Activated naive CD4-positive, alpha-beta T cell (primary cell): ENCODE measurements at places on chromosomes 6 and 20.
A peak's percentile ranks its signal among the peaks of the same experiment; 100 is the strongest.

GRCh38 chr6:87436435-87436834, 28.7 kb downstream of the CFAP206 start:
- no peak for DNase-seq

DNA sequence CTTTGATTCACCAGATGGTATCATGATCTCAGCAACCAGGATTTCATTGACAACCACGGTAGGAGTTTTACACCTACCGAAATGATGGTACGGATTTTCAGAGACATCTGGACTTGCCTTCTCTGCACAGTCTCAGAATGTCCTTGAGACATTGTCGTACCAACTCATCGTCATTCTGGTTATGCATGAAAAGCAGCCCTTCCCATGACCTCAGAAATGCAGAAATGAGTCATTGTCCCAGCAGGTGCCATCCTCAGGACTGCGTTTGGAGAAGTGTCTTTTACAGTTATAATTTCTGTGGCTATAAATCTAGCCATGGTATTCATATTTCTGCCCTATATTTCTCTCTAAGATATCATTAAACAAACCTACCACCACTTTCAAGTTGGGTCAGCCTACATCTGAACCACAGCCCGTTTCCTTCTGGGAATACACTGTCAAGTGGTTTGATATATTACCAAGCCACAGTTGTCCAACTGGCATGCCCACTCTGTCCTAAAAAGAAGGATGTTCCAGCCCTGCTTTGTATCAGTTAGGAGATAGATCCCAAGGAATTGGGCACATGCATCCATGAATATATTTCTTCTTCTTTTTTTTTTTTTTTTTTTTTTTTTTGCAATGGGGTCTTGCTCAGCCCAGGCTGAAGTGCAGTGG, 7.5 kb upstream of the BFSP1 start:
- no peak for DNase-seq

DNA sequence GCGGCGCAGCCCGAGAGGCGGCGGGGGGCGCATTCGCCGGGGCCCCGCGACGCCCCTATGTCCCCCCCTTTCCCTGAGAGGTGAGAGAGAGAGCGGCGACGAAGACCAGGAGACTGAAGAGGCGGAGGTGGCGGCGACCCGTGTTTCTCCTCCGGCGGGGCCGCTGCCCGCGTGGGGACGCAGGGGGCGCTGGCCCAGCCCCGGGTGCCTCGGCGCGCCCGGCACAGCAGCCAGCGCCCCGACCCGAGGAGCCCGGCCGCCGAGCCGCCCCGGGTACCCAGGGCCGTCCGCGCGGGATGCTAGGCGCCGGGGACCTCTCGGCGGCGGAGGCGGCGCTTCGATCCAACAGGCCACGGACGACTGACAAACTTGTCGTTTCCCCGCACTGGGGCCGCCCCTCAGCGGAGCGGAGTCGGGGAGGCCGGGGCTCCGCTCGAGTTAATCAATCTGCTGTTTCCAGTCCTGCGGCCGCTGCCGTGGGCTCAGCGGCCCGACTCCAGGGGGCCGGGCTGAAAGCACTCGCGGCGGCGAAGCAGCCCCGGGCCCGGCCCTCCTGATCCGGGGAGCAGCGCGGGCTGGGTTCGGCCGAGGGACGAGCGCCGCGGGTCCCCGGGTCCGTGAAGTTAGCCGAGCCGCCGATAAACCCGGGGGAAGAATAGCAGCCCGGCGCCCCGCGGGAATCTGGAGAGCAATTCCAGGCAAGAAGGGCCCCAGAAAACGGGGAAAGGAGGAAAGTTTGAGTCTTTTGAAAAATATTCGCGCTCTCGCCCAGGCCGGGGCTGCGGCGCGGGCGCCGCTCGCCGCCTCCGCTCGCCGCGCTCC, 631 bp downstream of the MDGA1 start:
- DNase-seq: peak; percentile 47

DNA sequence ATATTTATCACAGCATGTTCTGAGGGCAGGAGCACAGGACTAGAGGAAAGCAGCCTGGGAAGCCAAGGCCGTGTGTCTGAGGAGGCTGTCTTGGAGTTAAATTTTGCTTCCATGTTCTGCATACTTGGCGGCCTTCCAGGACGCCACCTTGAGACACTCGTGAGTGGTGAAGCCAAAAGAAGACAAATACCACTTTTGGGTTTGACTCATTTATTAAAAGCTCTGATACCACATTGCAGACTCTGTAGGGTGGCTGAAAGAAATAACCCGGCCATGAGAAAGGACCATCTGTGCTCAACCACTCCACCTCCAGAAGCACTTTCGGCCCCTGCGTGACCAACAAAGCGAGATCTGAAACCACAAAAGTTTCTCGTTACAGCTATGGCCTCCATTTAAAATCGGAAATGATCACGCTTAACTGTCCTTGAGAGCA, 120.0 kb downstream of the TMEM242 start:
- no peak for DNase-seq

GRCh38 chr6:130912434-130912833, 85.2 kb downstream of the SMLR1 start:
- no peak for DNase-seq

DNA sequence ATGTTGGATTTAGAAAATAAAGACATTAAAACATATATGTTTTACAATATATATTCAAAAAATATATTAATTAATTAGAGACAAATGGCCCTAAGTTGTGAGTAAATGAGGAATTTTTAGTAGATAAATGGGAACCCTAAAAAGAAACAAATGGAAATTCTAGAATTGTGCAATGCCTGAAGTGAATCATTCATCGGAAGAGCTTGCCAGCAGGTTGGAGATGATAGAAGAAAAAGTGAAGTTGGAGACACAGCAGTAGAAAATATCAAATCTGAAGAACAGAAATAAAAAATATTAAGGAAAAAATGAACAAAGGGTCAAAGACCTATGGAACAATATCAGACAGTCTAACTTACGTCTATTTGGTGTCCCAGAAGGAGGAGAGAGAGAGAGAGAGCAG, 109.4 kb upstream of the NEDD9 start:
- DNase-seq: no peak

- no peak for DNase-seq
Observed at GRCh38 chr6:75747152-75747992, 1.7 kb upstream of the MYO6 start.

DNA sequence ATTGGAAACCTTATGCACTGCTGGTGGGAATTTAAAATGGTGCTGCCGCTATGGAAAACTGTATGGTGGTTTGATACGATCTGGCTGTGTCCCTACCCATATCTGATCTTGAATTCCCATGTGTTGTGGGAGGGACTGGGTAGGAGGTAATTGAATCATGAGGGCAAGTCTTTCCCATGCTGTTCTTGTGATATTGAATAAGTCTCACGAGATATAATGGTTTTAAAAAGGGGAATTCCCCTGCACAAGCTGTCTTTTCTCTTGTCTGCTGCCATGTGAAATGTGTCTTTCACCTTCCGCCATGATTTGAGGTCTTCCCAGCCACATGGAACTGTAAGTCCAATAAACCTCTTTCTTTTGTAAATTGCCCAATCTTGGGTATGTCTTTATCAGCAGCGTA, 4.9 kb downstream of the TAP2 start:
- no peak for DNase-seq

GRCh38 chr6:148274809-148275208, 67.8 kb upstream of the SASH1 start:
- no peak for DNase-seq

GRCh38 chr6:120164531-120164930, 815.0 kb upstream of the MAN1A1 start:
- no peak for DNase-seq

DNA sequence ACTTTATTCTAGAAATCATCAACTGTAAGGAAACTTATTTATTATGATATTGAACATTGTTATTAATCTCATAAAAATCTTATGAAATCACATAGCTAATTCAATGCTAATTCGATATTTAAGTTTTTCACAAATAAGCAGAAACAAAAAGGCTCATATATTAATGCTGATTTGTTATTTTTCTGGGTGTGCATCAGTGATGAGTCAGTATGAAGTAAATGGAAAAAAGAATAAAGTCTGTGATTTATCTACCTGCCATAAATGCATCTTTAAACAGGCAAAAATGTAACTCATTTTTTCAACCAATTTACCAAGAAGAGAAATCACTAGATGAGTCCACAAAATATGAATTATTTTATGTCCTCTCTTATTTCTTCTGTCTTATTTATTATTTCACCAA, 253.5 kb downstream of the PTPRK start:
- no peak for DNase-seq

GRCh38 chr6:148658681-148659430, 88.0 kb upstream of the UST start:
- DNase-seq: no peak

DNA sequence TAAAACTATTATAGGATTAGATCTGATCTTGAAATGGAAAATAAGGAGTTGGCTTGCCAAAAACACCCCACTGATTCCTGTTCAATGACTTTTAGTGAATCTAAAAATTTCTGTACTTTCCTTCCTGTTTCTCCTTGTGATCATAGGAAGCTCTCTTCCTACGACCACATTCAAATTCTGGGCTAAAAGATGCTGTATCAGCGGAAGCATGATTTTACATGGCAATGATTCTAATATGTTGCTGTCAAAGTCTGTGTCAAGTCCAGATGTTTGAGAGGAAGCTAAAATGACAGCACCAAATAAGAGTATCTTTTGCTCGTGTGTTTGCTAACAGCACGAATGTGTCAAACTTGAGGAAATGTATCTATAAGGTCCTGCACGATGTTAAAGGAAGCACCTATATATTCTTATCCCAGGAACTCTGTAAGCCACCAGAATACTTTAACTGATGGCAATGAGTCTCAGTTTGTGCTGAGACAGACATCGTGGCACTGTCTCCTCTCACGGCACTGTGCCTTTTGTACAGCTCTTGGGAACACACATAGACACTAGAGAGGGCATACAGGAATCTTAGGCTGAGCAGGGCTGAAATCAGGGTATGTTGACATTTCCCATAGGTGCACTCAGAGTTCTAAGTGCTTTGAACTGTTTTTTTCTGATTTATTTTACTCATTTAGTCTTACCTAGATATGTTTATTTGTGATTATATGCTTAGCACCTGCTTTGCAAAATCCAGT, 24.9 kb upstream of the MAP3K4 start:
- no peak for DNase-seq

GRCh38 chr6:145809211-145809610, 5.4 kb downstream of the FBXO30 start:
- DNase-seq: no peak

DNA sequence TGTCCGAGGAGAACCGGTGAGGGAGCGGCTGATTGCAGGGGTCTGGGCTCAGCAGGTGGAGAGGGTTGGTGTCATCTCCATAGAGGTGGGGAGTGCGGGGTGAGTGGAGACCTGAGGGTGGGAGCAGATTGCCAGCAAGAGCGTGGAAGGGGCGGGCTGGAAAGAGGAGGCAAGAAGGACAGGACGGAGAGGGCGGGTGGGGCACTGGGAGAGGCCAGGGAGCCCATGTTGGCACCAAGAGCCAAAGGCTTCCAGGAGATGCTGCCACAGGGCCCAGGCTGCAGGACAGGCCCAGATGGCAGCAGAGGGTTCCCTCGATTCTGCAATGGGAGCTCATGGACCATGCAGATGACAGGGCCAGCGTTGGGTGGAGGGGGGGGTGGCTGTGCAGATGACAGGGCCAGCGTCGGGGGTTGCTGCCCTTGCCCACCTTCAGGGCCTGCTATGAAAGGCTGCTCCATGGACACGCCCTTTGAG, 105.4 kb downstream of the TMEM242 start:
- DNase-seq: no peak

DNA sequence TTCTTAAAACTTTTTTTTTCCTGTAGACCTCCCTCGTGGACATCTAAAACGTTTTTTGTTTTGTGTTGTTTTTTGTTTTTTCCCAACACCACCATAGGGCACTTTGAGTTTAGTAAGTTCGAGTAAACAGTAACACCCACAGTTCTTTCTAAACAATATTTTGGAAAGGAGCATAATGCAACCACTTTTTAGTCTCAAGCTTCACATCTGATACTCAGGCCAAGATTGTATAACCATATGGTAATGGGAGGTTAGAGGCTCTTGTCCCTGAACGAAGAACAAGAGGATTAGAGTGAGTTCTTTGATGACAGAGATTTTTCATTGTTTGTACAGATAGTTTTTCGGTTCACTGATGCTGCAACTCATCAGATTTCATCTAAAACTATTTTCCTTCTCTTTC, 144.6 kb downstream of the MTHFD1L start:
- DNase-seq: no peak

GRCh38 chr6:106546691-106547414, 82.4 kb downstream of the RTN4IP1 start:
- no peak for DNase-seq

DNA sequence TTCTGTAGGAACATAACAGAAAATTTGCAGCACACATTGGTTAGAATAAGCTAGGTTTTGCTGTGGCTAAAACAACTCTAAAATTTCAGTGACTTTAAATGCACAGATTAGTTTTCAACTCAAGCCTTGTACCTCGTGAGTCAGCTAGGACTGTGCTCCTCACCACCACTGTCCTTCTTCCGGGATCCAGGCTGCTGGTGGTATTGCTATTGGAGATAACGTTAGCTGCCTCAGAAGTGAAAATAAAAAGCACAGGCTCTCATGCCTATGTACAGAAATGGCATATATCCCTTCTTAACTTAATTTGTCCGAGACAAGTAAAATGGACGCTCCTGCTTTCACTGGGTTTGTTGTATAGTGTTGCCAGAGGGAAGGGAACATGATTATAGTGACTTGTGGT, 931.1 kb upstream of the EYS start:
- DNase-seq: no peak

DNA sequence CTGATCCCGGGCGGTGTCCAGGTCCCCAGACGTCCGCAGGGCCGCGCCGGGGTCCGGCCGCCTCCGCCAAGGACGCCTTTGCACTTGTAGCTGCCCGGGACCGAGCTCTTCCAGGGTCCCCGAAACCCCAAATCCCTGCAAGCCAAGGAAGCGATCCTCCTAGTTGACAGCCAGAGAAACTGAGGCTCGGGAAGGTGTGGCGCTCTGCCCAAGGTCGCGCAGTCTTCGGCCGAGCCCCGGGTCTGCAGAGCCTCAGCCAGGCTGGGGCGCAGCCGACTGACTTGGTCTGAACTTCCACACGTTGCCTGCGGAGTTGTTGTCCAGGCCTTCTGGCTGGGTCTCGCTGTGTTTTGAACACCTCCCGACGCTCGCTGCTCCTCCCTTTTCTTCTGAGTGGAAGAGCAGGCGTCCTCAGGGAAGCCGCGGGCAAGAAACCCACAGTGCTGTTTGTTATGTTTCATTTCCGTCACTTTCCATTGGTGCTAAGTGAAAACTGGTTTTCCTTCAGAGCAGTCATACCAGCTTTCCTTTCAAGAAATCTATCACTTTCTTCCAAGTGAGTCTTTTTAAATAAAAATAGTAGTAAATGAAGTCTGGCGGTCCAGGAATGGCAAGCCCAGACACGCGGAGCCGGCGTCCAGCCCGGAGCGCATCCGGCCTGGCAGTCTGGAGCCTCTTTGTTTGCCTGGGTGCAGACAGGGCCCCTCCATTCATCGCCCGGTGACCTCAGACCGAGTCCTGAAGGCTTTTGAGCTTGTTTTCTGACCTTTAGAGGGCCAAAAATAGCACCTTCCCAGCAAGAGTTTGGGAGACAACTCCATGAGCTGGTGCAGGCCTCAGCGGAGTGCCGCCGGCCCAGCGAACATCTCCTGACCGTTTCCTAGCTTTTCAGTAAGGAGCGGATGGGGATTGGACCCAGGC, 698 bp downstream of the FAM210B start:
- DNase-seq: no peak

GRCh38 chr20:51176876-51177275, 154.0 kb upstream of the KCNG1 start:
- DNase-seq: no peak
